ENCODE measurements at places on chromosomes 6 and 20.
A peak's percentile ranks its signal among the peaks of the same experiment; 100 is the strongest.

- DNase-seq, result no peak
Observed at GRCh38 chr6:113442040-113442439, 415.1 kb upstream of the MARCKS start.

GRCh38 chr6:12963567-12963966 is 247.0 kb downstream of the PHACTR1 start:
- DNase-seq, result no peak

DNA sequence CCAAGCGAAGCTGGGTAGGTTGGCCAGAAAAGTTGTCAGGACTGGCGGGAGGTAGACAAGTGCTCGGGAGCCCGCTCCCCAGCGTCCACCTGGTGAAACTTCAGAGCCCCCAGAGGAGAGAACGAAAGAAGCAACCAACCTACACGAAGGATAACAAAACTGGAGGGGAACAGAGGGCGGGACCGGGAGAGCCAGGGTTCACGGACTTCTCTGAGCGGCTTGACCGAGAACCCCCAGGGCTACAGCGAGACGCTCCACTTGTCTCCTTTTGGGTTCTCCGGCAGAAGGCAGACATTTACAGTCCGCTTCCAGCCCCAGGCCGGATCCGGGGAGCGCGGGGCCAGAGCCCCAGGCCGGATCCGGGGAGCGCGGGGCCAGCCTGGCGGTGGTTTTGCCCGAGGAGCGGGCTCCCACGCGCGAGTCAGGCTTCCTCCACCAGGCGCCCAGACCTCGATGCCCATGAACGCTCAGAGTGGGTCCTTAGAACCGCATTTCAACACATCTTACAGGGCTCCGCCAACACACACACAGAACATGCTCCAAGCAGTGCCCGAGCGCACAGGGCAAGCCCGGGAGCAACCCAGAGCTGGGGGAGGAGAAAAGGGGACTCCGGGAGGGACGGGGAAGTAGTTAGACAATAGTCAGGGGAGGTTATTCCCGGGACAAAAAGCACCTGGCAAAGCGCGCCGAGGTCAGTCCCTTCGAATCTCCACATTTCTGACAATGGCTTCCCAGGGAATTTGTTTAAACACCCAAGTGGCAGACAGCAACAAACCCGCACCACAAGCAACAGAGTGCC is 1.1 kb downstream of the PTPRK start:
- DNase-seq, result peak; percentile 70

- no peak for DNase-seq
Observed at GRCh38 chr6:41443616-41444525, 102.3 kb upstream of the FOXP4 start.

GRCh38 chr20:54625497-54625896 is 150.1 kb downstream of the DOK5 start:
- DNase-seq, result no peak

- no peak for DNase-seq
Observed at GRCh38 chr6:63571361-63572043, 778 bp upstream of the LOC128125822 start.

DNA sequence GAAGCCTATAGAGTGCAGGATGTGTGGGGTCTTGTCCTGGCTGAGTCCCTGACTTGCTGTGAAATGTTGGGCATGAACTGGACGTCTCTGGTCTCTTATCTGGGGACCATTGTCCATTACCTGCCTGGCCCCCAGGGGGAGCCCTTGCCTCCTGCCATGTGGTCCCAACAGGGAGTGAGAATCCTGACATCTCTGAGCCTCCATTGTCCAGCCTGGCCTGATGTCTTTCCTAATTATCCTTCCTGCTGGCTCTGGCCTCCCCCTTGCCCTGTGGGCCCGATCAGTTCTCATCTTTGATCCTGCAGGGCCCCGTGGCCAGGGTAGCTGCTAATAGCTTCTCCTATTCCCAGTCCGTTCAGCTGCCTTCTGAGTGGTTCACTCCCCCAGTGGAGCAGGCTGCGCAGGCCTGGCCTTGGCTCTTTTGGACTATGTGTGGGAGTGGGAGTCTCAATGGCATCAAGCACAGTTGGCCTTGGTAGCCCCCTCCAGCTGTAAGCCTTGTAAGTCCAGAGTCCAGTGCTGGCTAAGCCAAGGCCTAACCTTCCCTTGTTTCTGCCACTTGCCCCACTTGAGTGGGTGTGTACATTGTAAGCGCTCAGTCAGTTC is 77.9 kb upstream of the RALY start:
- DNase-seq, result no peak

- no peak for DNase-seq
Observed at GRCh38 chr6:31877125-31877650, 1.6 kb downstream of the SLC44A4 start.

DNA sequence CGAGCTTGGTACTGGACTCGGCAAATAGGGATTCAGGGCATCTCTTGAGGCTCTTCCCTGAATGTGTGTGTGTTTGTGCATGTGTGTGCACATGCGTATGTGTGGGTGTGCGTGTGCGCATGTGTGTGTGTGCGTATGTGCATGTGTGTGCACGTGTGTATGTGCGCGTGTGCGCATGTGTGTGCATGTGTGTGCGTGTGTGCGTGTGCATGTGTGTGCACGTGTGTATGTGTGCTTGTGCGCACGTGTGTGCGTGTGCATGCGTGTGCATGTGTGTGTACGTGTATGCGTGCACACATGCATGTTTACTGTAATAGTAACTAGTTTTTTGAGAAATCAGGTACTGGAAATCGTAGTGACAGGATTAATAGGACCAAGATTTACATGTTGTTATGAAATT is 117.7 kb downstream of the SMOC2 start:
- no peak for DNase-seq

DNA sequence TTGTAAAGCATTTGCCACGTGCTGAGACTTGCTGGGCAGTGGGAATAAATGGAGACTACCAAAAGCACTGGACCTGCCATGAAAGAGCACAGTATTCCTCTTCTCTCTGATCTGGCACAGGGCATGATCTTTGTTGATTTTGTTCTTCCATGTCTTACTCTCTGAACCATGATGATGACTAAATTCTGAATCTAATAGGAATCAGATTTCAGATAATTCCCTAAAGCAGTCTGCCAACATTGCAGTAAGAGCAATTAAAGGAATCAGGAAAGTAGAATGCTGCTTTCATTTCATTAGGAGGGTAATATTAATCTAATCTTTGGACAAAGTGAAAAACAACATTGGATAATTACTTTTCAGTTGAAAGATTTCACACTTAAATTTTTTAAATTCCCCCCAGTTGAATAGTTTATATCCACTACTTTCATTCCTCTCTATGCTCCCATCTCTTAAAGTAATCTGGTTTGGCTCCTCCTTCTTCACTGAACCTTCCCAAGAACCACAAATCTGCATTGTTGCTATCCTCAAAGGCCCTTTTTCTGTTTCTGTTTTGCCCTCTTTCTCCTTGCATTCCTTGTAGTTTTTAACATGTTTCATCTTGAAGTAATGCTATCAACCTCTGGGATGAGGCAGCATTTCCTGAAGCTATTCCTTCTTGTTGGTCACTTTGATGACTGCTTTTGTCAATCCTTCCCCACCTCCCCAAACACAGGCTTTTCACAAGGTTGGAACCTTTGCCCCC is 243.2 kb upstream of the TENT5A start:
- peak; percentile 51 for DNase-seq

DNA sequence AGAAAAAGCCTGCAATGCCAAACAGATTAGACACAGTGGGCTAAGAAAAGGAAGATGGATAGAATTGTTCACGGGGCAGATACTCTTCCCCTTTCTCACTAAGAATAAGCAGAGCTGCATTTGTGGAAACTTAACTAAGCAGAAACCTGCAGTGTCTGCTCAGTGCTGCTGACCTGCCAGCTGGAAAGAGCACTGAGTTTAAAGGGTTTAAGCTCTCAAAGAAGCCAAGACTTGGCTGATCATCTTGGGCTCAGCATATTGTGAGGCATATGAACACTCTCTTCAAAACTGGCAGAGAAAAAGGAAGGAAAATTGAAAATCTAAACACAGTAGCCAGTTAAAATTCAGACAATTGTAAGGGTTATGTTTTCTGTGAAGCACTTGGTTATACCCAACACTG is 711.1 kb upstream of the EPHA7 start:
- DNase-seq, result no peak

- DNase-seq, result peak; percentile 46
Observed at GRCh38 chr20:40286975-40287531, 402.0 kb downstream of the MAFB start.

DNA sequence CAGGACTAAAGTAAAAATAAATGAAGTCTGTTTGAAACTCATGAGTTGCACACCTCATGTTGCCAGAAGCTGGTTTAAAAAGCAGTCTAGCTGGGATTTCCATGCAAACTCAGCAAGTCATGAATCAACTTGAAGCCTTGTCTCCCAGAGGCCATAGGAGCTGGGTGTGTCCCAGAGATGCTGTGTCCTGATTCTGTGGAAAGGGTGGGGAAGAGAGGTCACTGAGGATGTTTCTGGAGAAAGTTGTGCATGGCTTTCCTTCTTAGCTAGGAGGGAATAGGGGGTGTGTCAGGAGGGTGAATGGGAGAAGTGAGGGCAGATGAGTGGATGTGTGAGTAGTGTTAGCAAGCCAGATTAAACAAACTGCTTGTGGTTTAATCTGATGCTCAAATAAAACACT is 111.3 kb downstream of the ADAT2 start:
- DNase-seq, result no peak

DNA sequence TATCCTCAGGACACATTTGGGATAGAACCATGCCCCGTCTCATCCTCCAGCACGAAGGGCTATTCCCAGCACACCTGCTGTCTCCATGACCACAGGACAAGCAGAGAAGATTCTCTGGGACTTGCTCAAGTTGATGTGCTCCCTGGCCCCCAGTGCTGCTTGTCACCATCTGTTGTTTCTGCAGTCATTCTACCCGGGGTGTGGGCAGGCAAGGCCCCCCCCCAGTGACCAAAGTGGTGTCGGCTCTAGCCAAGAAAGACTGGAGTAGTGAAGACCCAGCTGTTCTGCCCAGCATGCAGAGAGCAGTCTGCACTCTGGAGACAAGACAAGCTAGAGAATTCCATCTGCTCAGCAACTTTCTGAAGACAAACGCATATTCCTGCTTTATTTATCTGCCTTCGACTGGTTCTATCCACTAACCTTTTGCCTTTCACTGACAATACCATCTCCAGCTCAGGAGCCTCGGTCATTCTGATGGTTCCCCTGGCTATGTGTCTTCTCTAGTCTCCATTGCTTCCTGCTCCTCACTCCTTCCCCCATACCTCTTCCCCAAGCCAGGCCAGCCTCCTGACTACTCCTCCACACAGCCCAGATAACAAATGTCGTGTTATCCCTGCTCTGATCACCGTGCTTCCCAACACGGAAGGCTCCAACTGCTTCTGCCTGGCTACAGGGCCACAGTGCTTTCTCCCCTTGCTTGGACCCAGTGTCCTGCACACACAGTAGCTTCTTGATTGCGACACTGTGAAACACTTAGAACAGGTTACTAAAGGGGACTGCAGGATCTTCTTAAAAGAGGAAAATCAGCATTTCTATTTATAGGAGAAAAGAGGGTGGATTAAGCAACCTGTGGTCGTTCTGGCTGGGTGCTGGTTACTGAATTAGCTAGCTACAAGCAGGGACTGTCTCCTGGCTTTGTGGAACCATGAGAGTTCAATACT is 86.7 kb upstream of the EMILIN3 start:
- peak; percentile 20 for DNase-seq

DNA sequence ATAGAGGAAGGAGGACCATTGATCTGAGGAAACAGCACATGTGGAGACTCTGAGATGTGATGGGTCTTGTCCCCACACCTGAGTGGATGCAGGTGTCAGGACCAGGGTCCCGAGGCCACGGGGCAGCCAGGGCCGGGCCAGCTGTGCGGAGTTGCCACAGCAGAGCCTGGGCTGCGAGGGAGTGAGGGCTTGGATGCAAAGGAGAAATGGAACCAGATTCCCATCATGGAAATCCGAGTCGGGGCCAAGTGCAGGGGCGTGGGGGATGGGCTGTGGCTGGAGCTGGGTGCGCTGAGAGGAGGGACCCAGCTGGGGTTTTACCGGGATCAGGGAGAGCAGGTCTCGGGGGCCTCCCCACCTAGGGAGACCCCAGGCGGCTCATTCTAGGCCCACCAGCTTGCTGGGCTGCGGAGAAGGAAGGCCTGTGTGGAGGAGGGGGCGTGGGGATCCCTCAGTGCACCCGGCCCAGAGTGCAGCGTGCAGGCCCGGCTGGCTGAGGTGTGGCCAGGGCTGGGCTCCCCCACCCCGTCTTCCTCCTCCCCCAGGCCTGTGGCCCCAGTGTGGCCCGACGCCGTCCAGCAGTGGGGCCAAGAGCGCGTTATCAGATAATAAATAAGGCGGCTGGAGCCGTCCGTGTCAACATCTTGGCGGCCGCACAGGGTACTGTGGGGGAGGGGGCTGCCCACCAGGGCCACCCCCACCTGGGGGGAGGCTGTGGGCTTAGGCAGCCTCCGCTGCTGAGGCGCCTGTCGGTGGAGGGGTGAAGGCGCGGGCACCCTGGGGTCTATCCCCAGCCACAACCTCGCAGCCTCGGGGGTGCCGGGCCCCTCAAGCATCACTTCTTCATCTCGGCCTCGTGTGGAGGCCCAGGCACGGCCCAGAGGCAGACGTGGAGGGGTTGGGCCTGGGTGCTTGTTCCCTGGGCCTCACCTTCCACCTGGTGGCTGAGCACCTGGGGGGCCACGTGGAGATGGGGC is 17.2 kb downstream of the GATA5 start:
- DNase-seq, result no peak

DNA sequence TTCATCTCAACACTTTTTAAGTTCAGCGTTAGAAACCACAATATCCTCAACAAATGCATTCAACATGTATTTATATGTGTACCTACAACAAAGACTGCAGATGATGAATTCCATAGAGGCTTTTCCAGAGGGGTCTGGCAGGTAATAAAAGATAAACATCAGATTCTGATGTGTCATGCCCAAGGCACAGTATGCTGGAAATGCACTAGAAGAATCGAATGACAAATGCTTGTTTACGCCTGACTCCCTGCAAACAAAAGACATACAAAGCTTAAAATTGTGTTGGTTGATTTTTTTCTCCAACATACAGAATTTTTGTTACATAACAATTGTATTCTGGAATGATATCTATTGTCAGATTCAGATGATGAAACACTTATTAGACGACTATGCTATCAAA is at the start of gene LGSN:
Gene LGSN (minus strand): TSS at position 45 of the 400 bp plus-strand sequence. CDS start 40 bp downstream, at position 5.
- no peak for DNase-seq

- no peak for DNase-seq
Observed at GRCh38 chr20:40668449-40669228, 20.4 kb downstream of the MAFB start.

DNA sequence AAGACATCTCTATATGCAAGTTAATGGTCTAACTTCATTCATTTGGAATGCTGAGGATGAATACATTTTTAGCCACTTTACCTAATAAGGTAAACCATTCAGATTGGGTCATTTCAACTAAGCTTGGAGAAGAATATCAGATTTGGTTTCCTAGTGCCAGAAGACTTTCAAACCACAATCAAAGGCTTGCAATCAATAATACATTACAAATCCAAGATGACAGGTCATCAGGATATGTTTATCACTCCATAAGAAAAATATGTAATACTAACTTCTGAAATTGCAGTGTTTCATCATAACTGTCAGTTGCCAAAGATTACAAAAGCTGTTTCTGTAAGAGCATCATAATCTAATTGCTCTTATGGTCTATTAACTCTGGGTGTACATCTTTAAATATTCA is 654.0 kb downstream of the COL12A1 start:
- DNase-seq, result no peak

DNA sequence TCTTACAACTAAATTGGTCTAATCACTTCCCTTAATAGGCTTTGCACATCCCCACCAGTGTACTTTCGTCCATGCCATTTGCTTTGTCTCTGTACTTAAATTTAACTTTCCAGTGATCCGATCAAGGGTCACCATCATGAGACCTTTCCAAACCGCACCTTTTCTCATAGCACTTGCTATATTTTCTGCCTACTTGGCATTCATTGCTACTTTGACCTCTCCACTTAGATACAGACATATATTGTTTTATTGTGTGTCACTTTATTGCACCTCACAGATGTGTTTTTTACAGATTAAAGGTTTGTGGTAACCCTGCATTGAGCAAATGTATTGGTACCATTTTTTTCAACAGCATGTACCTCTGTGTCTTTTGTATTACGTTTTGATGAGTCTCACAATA is 14.8 kb downstream of the SUMO4 start:
- DNase-seq, result no peak
